COR-L47 (cell line): ENCODE measurements at places on chromosomes 13 and 19.

DNA sequence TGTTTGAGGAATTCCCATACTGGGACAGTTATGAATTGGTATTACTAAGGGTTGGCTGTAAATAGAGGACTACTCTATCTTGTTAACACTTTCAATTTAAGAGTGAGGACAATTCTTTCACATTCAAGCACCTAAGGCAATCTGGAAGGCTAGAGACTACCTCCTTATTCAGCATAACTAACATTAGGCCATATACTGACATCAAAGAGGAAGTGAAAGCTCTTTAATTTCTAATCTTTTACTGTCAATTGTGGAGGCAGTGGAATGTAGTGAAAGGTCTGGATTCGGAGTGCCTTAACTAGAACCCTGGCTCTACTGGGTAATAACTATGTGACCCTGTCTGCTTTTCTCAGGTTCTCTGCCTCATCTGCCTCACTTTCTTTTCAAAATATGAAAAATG is 134.0 kb downstream of the UFM1 start:
- DNase-seq: no peak

GRCh38 chr19:8363803-8364771 is at the start of gene ANGPTL4:
TSS of gene ANGPTL4 (plus strand) at chr19:8364155. CDS start at chr19:8364322, 167 bp downstream.
- DNase-seq: no peak

GRCh38 chr19:31500197-31500830 is 151.1 kb upstream of the TSHZ3 start:
- no peak for DNase-seq

- no peak for DNase-seq
These were observed 38.2 kb upstream of the IGFL1 start for GRCh38 chr19:46191356-46191755.
